ENCODE measurements at places on chromosomes 1 and 21.

DNA sequence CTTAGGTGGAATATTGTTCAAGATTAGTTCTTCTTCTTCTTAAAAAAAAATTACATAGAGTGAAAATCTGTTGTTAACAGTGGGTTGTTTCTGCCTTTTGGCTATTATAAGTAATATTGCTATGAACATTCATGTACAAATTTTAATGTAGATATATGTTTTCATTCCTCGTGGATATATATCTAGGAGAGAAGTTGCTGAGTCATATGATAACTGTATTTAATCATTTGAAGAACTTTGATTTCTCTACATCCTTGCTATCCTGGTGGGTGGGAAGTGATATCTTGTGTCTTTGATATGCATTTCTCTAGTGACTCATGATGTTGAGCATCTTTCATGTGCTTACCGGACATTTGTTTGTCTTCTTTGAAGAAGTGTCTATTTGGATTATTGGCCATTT is 29.9 kb downstream of the MAST2 start:
- DNase-seq = no peak

GRCh38 chr1:33314416-33314815 is 6.5 kb downstream of the A3GALT2 start:
- DNase-seq = no peak

- no peak for DNase-seq
These were observed 106.2 kb upstream of the ADAR start for GRCh38 chr1:154714052-154714623.

DNA sequence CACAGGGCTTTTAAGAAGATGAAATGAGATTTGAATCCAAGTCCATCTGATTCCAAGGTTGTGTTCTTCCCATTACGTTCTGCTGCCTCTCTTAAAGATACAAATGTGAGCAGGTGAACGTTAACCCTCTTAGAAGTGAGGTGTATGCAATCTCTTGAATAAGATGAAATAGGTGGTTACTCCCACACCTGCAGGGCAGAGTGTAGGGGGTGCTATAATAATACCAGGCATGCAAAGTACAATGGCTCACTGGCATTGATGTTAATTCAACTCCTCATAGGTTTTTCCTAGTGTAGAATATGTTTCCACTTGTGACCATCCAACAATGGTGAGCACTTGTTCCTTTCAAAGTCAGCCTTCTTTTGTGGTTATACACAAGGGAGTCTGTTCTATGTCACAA is 163.0 kb downstream of the ASTN1 start:
- no peak for DNase-seq

DNA sequence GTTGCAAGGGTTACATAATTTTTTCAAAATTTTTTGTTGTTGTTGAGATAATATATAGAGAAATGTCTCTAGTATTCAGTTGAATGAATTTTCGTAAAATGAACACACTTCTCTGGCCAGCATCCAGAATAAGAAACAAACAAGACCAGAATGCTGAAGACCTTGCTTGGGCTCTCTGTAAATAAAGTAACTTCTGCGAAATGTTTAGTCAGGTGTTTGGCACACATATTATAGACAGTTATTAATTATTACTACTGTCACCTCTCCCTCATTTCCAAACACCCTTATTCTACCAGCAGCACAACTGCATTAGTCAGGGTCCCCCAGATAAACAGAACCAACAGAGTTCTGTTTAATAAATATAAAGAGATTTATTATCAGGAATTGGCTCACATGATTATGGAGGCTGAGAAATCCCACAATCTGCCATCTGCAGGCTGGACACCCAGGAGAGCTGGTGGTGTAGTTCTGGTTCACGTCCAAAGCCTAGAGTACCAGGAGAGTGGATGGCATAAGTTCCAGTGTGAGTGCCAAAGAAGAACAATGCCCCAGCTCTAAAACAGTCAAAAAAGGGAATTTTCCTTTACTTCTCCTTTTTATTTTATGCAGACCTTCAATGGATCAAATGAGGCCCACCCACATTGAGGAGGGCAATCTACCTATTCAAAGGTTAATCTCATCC is 44.1 kb upstream of the KCND3 start:
- DNase-seq = no peak

Data from pons (tissue), 1 donor.